NCI-H510A (cell line): ENCODE measurements at places on chromosomes 7 and 10.

- DNase-seq, result no peak
Observed at GRCh38 chr7:114791771-114792170, 130.1 kb upstream of the MDFIC start.

- no peak for DNase-seq
Observed at GRCh38 chr7:96416599-96416998, 94.7 kb upstream of the SLC25A13 start.

GRCh38 chr10:84114088-84114667, 25.1 kb upstream of the GHITM start:
- no peak for DNase-seq

DNA sequence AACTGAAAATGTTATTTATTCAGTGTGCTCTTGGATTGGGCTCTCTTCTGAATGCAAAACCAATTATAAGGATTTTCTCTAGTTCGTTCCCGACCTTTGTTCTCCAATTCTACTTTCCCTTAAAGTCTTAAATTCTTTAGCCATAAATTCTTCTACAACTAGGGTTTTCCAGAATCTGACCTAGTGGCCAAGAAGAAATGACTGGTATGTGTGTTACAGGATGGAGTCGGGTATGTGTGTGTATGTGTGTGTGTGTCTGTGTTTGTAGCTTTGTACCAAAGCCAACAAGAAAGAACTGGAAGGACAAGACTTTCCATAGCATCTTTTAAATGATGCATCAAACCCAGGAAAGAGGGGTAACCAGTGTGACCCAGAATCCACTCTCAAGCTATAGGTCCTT, 25.8 kb upstream of the LEP start:
- DNase-seq, result no peak

- DNase-seq, result no peak
Observed at GRCh38 chr10:85598646-85599045, 767.9 kb downstream of the GRID1 start.

GRCh38 chr7:25517906-25518305, 289.6 kb upstream of the NPVF start:
- DNase-seq, result no peak

- no peak for DNase-seq
Observed at GRCh38 chr7:128178611-128179010, 62.5 kb upstream of the LEP start.

GRCh38 chr10:64376167-64376566, 855.0 kb downstream of the REEP3 start:
- no peak for DNase-seq

- DNase-seq, result no peak
Observed at GRCh38 chr10:32943395-32943794, 14.6 kb downstream of the ITGB1 start.

- no peak for DNase-seq
Observed at GRCh38 chr7:134571746-134572461, 23.0 kb downstream of the AKR1B15 start.

- no peak for DNase-seq
Observed at GRCh38 chr7:37918526-37918925, 1.9 kb upstream of the SFRP4 start.

DNA sequence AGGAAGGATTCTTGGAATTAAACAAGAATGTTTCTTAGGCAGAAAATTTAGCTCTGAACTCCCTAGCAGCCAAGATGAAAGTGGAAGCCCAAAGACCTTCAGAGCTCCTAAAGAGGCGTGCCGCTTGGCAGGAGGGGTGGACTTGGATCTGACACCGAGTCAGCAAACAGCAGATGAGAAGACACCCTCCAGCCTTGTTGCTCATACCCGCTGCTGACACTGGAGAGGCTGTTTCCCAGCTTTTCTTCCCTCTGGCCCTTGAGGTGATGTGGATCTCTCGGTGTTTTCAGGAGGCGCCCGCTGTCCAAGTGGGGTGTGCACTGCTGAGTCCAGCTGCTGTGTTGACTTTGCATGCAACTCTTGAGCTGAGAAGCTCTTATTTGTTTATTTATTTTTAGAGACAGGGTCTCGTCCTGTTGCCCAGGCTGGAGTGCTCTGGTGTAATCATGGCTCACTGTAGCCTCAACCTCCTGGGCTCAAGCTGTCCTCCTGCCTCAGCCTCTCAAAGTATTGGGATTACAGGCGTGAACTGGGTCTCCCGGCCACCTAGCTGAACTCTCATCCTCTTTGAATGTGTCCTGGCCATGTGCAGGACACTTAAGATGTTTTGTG, 21.5 kb downstream of the SLC18A2 start:
- DNase-seq, result no peak

- no peak for DNase-seq
Observed at GRCh38 chr10:106189292-106189691, 975.2 kb downstream of the SORCS1 start.

DNA sequence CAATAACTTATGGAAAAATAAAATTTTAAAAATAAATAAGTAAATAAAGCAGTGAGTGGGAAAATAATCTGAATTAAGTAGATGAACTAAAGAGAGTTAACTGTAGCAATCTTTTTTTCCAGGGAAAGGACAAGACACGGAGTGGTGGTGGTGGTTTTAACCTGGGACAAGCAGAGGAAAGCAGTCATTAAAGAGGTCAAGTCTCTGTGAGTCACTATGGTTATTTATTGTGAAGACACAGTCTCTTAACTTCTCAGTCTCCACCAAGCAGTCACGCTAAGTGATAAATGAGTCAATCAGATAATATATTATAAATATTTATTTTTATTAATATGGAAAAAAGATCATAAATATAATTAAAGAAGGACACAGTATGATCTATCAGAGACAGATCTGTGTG, 228.1 kb upstream of the MEOX2 start:
- no peak for DNase-seq

- no peak for DNase-seq
Observed at GRCh38 chr7:82384051-82384464, 59.5 kb downstream of the CACNA2D1 start.

DNA sequence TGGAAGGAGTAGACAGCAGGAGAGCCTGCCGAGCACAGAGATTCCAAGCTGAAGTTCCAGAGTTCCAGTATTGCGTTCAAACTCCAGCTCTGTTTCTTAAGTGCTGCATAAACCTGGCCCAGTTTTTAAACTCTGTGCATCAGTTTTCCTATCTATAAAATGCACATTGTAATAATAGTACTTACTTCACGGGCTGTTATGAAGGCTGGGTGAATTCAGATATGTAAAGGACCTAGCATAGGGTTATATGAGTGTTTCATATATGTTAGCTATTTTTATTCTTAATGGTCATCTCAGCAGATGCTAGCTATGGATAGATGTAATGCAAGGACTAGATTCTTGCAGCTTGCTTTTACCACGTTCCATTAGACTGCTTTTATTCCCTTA, 293.1 kb upstream of the SEMA3C start:
- DNase-seq, result no peak

GRCh38 chr10:75211007-75211691, 553 bp downstream of the VDAC2 start:
- peak; percentile 33 for DNase-seq

GRCh38 chr10:44995581-44995913, 5.2 kb upstream of the ZNF22 start:
- no peak for DNase-seq

- no peak for DNase-seq
Observed at GRCh38 chr7:77351539-77352004, 64.6 kb downstream of the GSAP start.

- no peak for DNase-seq
Observed at GRCh38 chr7:127704211-127704610, 52.2 kb downstream of the SND1 start.

DNA sequence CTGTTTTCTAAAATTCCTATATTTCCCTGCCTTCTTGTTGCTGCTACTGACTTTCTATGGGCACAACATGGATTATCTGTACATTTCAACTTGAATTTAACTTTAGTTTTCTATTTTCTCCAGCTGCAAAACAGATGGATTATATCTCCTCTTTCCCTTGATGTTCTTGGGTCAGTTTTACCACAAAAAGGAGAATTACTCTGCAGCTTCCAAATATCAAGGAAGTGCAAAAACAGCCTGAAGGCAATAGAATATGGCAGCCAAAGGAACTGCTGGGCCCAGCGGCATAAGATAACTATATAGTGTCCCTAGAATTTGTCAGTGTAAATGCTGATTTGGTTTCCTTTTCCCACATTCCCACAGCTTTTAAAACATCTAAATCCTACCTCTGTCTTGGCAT, 29.1 kb downstream of the CPED1 start:
- DNase-seq, result no peak

GRCh38 chr7:141150465-141150864, 76.6 kb downstream of the TMEM178B start:
- DNase-seq, result no peak

- no peak for DNase-seq
Observed at GRCh38 chr10:6674291-6674690, 94.2 kb upstream of the PRKCQ start.

DNA sequence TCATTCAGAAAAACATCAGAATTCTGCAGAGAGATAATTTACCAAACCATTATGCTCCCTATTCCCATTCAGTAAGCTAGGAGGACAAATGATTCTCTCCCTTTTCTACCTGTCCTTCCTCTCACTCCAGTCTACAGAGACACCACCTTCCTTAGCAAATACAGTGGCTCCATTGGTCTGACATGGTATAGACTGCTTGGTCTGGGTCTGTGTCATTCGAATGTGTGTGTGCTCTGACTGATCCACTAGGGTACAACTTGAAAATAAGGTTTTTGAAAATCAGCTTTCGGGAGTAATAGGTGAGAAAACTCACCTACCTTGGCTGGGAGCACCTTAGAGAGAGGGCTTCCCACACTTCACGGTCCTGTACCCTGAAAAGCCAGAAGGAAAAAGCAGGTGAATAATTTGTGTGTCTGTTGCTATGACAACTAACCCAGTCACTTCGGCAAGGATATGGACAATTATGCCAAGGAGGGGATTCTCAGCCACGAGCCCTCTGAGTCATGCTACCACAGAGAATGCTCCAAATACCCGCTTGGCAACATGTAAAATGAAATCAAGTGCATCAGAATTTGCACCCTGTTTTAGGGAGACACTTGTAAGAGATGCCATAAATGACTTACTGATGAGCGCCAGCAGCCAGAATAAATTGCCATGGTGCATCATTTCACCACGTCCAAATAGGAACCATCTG, 114.5 kb upstream of the PRKCQ start:
- DNase-seq, result no peak

DNA sequence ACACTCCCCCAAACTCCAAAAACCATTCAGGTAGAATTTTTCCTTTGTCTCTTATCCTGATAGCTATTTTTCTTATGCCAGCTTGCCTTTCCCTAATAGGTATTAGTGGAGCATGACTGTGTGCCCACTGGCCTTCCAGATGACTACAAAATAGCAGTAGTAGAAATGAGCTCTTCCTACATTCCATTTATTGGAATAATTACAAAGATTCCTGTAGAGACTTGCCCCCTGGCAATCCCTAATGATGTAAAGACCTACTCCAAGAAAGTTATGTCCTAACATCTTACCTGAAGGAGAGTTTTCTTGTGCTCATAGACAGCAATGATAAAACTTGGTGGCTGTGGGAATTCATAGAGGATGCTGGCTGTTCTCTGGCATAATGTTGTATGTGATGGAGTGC, 501.8 kb downstream of the GATA3 start:
- no peak for DNase-seq

GRCh38 chr7:54986716-54987115, 32.1 kb upstream of the EGFR start:
- DNase-seq, result no peak

DNA sequence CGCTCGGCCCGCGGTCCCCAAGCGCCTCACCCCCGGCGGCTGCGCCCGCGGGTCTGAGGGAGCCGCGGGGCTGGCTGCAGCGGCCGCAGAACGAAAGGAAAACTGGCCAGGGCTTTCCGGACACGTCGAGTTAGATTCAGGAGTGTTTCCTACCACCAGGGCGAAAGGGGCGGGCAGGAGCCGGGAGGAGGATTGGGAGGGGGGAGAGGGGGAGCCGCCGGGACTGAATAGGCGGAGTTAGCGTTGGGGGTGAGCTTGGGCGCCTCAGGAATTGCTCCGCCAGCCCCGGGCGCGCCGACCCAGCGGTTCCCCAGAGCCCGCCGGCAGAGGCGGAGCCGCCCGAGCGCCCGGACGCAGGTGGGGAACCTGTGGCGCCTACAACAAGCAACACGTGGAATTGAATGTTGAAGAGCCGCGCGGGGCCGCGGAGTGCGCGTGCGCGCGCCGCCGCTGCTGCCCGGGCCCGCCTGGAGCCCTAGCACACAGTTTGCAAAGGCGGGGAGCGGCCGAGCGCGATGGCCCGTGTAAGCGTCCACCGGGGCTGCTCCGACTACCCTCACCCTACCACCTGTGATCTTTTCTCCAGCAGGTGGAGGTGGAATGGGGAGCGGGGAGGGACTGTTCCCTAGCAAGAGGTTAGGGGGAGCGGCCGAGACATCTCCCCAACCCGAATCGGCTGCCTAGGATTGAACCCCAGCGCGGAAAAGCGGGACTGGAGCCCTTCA, at the start of gene CADPS2:
Gene CADPS2, minus strand, starts transcription at position 104 of the 725 bp plus-strand sequence. CDS start 123 bp downstream, outside the sequence.
- peak; percentile 73 for DNase-seq

DNA sequence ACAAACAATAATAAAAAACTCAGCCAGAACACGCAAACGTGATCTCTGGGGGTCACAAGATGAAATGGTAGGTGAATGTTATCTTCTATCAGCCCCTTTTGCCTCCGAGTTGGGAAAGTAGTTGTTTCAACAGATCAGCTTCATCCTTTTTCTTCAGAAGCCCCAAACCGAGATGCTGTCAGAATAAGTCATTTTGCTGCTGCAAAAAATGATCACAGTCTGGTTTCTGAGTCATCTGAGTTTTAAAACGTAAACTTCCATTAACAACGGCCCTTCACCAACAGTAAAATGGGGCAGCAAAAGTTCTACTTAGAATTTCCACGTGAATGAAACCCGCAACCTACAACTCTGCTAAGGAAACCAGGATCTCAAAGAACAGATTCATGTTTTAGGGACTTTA, 44.9 kb downstream of the JCAD start:
- no peak for DNase-seq

GRCh38 chr10:20647756-20648155, 249.4 kb downstream of the NEBL start:
- no peak for DNase-seq

GRCh38 chr10:91925022-91925320, 1.4 kb downstream of the BTAF1 start:
- no peak for DNase-seq

GRCh38 chr7:101012931-101013330, 7.0 kb upstream of the MUC17 start:
- DNase-seq, result no peak

GRCh38 chr7:22039670-22040069, 94.0 kb upstream of the CDCA7L start:
- DNase-seq, result no peak

GRCh38 chr7:143499743-143500348, 22.2 kb downstream of the TAS2R41 start:
- no peak for DNase-seq

- DNase-seq, result no peak
Observed at GRCh38 chr10:62063795-62064472, 162.4 kb downstream of the ARID5B start.

GRCh38 chr7:106075937-106076336, 36.2 kb downstream of the SYPL1 start:
- no peak for DNase-seq

DNA sequence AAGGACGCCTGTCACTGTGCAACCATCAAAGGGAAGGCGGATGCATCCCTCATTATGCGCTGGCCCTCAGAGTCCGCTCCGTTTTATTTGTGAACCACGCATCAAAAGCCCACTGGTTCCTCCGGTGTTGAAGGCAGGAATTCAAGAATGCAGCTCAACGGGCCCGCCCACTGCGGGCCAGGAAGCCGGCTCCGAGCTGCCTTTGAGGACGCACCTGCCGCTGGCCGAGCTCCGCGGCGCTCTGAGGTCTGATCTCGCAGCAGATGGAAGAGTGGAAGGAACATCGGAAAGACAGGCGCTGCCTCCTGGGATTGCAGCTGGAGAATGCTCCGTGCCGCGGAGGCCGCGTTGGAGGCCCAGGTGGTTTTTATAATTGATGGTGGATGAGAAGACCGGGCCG, 56.9 kb upstream of the ADGRA1 start:
- DNase-seq, result no peak
